SJCRH30 (cell line): ENCODE measurements at places on chromosomes 7 and 10.
A peak's percentile ranks its signal among the peaks of the same experiment; 100 is the strongest.

GRCh38 chr10:131897297-131897899 is 3.4 kb upstream of the PPP2R2D start:
- H3K27ac ChIP-seq, result no peak overlapping the region
- H3K36me3 ChIP-seq, result no peaks in the 10 kb centered on the region
- DNase-seq, result no peak
- no peak overlapping the region for H3K4me3 ChIP-seq

GRCh38 chr10:97849103-97849686 is 448 bp upstream of the GOLGA7B start:
- no peaks in the 10 kb centered on the region for H3K36me3 ChIP-seq
- no peak overlapping the region for H3K27ac ChIP-seq
- peak; percentile 20 for DNase-seq
- no peaks in the 10 kb centered on the region for H3K27me3 ChIP-seq
- H3K4me3 ChIP-seq, result peak overlapping the region; percentile 50
- peaks cover 4% of the 10 kb centered on the region; the same call in 1 of the 2 replicates for H3K4me1 ChIP-seq

- H3K36me3 ChIP-seq, result no peaks in the 10 kb centered on the region
- DNase-seq, result no peak
- no peaks in the 10 kb centered on the region for H3K4me1 ChIP-seq
- no peak overlapping the region for H3K4me3 ChIP-seq
Observed at GRCh38 chr7:69246758-69247157, 351.5 kb upstream of the AUTS2 start.

GRCh38 chr7:139640681-139641080 is 117.2 kb downstream of the CLEC2L start:
- H3K36me3 ChIP-seq, result no peaks in the 10 kb centered on the region
- H3K27me3 ChIP-seq, result no peaks in the 10 kb centered on the region
- H3K4me3 ChIP-seq, result no peak overlapping the region
